Stimulated activated CD4-positive, alpha-beta T cell treated with anti-CD3 and anti-CD28 coated beads, TNF-alpha, amount 100 ng/mL, for 48 hours (primary cell): ENCODE measurements at places on chromosomes 13 and 19.

GRCh38 chr19:45170146-45171106 lies 7.6 kb downstream of the TRAPPC6A start:
- no peak for DNase-seq

GRCh38 chr19:30896554-30896953 lies 452.7 kb downstream of the TSHZ3 start:
- no peak for DNase-seq

GRCh38 chr13:55553701-55554100 lies 1587.0 kb upstream of the PRR20A start:
- DNase-seq, result no peak

DNA sequence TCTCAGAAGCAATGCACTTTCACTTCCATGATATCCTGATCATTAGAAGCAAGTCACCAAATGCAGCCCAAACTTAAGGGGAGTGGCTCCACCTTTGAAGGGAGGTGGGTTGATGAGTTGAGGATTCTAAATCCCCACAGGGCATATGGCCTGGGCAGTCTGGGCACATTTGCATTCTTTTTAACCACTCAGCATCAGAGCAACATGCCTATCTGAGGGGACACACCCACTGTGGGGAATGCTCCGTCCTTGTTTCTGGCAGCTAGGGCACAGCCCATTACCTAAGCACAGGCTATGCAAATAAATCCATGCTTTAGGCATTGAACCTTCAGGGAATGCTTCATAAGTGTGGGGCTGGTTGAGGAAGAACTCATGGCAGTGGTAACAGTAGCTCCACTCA lies 12.3 kb upstream of the SACS start:
- DNase-seq, result no peak

- DNase-seq, result no peak
Observed at GRCh38 chr13:44715287-44716230, 139.4 kb upstream of the TSC22D1 start.

- no peak for DNase-seq
Observed at GRCh38 chr13:39154041-39154440, 115.8 kb downstream of the NHLRC3 start.

DNA sequence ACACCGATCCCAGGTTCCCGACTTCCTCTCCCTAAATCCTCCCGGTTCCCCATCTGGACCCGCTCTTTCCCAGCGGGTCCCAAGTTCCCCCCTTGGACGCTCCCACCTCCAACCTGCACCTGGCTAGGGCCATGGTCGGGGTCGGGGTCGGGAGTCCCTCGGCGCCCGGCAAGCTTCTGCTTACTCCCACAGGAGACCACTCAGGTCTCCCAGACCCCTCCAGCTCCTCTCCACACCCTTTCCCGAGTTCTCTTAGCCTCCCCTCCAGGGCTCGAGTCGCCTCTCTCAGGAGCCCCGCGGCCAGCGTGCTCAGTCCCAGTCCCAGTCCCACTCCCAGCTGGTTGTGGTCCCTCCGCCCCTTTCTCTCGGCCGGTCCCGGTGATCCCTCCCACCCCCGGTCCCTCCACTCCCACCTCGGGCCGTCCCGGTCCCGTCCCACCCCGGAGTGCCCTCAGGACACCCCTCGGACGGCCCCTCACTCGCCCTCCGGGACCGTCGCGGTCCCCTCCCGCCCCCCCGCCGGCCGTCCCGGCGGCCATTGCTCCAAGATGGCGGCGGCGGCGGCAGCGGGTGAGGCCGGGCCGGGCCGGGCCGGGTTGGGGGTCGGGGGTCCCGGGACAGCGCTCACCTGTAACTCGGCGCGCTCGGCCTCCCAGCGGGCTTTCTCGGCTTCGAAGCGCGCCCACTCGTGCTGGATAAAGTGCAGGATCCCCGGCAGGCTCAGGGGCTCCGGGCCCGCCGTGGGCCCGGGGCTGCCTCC lies at the start of gene FKRP:
Gene FKRP (plus strand): TSS at position 537 of the 760 bp plus-strand sequence. CDS start 9,394 bp downstream, outside the sequence.
- DNase-seq, result no peak

DNA sequence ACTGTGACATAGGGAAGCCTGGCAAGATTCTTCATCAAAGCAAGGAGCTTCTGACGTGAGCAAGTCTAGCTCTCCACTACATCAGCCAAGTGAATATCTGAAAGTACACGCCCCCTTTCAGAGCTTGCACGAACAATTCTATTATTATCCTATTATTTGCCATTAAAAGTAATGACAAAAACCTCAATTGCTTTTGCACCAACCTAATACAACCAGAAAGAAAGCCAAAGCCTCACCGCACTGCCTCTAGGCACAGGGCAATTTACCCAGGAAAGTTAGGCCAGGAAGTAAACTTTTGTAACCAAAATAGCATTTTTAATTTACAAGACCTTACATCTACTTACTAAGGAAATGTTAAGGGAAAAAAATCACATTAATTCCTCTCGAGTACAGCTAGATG lies 41.2 kb downstream of the LATS2 start:
- no peak for DNase-seq

DNA sequence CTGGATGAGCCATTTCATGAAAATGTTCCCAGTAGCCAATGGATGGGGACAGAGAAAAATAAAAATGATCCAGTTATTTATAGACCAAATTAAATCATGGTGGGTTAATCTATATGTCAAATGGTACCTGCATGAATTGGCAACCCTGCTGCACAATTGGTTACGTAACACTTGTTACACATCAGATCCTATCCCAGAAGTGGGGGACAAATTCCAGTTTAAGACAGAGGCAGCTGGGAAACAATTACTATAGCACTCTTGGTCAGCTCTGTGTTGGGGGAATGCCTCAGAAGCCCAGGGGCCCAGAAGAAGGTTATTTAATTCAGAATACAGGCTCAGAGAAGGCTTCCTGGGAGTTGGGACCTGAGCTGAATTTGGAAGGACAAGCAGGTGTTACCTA lies 81.1 kb upstream of the FLT1 start:
- no peak for DNase-seq

DNA sequence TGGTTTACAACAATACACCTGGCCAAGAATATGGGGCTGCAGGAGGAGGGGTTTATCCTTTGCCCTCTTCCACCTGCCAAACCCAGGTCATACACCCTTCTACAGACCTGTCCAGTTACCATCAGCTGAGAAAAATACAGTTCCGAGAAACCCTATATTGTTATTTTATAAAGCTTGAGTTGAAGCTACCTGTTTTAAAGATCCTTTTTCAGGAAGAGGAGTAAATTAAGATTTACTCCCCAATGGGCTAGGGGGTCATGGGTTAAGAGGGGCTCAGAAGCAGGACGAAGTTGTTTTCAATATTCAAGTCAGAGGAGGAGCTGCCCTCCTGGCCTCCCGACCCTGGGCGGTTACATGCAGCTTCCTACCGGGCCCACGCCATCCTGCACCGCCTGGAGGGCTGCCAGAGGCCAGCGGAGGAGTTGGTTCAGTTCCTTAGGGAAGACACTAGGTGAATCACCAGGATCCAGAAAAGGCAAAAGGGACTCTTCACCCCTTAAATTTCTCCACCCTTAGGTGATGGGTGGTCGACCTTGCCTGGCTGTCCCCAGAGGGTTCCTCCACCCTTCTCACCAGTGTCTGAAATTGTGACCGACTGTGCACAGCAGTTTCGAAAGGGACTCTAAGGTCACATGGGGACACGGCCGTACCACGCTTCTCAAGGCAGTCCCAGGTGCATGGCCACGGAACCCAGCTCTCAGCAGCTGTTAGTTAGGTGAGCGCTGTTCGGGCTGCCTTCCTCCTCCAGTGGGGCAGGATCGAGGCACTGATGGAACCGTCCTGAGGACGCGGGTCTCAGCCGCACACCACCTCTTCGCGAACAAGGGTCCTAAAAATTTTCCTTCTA lies 1.2 kb downstream of the GJB2 start:
- DNase-seq, result no peak

DNA sequence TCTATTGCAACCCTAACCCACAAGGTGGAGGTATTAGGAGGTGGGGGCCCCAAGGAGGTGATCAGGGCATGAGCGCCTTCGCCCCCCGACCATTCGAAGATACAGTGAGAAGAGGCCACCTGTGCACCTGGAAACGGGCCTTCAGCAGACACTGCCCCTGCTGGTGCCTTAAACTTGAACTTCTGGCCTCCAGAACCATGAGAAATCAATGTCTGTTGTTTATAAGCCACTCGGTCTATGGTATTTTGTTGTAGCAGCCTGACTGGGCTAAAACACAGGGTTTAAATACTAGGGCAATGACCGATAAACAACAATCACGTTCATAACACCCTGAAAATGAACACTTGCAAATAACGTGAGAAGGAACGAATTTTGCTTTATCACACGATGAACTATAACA lies 85.2 kb upstream of the USP29 start:
- DNase-seq, result no peak

- DNase-seq, result no peak
Observed at GRCh38 chr13:53200075-53200474, 171.5 kb downstream of the OLFM4 start.

DNA sequence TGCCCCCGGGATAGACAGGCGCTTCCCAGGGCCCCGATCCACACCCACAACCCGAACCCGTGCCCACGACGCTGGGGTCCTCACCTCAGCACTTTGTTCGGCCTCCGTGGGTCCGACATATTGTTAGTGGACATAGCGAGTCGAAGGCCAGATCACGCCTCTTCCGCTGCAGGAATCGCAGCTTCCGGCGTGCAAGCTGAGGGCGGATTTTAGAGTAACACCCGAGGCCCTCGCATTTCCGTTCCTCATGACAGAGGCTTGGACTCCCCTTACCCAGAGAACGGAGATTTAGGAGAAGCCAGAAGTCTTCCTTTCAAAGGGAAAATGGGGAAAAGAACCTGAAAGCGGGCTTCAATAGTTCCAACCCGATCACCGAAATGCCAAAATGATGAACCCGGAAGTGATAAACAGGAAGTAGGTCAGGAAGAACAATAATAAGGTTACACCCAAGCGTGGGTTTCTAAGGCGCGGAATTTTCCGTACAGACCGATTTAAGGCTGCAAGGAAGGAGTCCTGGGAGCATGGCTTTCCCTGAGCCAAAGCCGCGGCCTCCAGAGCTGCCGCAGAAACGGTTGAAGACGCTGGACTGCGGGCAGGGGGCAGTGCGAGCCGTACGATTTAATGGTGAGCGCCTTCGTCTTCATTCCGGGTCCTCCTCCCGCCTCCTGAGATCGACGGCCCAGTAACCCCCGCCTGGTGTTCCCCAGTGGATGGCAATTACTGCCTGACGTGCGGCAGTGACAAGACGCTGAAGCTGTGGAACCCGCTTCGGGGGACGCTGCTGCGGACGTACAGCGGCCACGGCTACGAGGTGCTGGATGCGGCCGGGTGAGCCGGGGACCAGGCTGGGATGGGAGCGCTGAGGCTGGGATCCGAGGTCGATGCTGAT lies 2.9 kb downstream of the WDR83 start:
- peak; percentile 51 for DNase-seq

GRCh38 chr13:93797463-93797862 lies 570.9 kb downstream of the GPC6 start:
- no peak for DNase-seq

- no peak for DNase-seq
Observed at GRCh38 chr13:36840718-36841250, 21.8 kb downstream of the RFXAP start.

DNA sequence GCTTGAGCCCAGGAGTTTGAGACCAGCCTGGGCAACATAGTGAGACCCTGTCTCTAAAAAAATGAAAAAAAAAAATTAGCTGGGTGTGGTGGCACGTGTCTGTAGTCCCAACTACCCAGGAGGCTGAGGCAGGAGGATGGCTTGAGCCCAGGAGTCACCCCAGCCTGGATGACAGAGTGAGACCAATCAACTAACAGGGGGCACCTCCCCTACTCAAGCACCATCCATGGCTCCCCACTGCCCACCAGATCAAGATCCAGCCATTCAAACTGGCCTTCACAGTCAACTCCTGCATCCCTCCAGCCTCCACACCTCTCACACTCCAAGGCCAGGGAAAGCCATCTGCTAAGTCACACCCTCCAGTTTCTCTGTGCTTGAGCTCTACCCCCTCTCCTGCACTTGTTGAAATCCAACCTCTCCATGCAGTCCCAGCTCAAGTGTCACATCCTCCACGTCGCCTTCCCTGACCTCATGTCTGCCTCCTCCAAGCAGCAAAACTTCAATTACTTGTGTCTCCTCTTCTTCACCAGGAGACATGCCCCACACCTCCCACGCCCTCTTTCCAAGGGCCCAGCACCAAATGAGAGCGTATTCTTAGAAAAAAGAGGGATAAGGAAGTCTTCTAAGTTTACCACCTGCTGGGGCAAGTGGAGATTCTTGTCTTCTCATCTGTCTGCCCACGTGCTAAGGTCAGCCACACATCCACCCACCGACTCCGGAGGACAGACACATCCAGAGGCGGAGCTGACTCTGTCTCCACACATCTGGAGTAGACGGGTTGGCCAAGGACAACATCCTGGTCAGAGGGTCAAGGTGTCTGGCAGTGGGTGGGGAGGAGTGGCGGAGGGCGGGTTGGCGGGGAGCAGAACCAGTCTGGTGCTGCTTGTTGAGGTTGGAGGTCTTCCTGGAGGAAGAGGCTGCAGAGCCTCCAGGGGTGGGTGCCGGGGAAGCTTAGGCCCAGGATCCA lies 974 bp upstream of the CYP4F22 start:
- no peak for DNase-seq

DNA sequence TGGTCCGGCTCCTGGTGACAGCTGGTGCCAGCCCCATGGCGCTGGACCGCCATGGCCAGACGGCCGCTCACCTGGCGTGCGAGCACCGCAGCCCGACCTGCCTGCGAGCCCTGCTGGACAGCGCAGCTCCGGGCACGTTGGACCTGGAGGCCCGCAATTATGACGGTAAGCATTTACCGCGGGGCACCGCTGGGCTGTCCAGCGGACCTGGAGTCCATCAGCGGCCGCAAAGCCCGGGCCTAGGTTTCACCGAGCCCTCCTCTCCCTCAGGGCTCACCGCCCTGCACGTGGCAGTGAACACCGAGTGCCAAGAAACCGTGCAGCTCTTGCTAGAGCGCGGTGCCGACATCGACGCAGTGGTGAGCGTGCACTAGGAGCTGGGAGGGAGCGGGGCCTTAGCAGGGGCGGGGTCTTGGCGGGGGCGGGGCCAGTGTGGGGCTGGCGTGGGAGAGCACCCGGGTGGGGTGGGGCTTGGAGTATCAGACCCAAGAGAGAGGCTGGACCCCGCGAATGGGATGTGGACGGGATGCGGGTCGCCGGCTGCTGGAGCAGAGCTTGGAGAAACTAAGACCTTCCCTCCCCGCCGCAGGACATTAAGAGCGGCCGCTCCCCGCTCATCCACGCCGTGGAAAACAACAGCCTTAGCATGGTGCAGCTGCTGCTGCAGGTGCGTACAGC lies 8.7 kb downstream of the BCL3 start:
- DNase-seq, result no peak

DNA sequence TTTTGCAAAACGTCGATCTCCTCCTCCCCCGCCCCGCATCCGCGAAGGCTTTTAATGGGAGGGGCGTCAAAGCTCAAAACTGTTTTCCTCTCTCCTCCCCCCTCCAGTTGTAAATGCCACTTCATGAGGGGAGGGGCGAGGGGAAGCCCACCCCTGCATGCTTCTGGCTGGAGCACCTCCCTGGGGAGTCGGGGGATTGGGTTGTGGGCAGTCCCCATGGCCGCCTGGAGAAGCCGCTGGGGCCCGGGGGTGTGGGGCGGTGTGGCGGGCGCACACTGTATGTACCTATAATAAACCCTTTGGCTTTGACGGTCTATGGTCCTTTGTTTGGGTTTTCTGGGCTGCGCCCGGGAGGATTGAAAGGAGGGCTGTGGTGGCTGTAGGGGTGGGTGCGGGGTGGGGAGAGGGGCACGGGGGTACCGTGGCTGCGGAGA lies 505 bp upstream of the SHKBP1 start:
- DNase-seq, result no peak
